Epithelial cell of proximal tubule (primary cell): ENCODE measurements at places on chromosomes 16 and 17. TPM values are rescaled to one million over a fixed set of nuclear protein-coding genes. Genes with fewer than 3 reads are reported as not detected.

DNA sequence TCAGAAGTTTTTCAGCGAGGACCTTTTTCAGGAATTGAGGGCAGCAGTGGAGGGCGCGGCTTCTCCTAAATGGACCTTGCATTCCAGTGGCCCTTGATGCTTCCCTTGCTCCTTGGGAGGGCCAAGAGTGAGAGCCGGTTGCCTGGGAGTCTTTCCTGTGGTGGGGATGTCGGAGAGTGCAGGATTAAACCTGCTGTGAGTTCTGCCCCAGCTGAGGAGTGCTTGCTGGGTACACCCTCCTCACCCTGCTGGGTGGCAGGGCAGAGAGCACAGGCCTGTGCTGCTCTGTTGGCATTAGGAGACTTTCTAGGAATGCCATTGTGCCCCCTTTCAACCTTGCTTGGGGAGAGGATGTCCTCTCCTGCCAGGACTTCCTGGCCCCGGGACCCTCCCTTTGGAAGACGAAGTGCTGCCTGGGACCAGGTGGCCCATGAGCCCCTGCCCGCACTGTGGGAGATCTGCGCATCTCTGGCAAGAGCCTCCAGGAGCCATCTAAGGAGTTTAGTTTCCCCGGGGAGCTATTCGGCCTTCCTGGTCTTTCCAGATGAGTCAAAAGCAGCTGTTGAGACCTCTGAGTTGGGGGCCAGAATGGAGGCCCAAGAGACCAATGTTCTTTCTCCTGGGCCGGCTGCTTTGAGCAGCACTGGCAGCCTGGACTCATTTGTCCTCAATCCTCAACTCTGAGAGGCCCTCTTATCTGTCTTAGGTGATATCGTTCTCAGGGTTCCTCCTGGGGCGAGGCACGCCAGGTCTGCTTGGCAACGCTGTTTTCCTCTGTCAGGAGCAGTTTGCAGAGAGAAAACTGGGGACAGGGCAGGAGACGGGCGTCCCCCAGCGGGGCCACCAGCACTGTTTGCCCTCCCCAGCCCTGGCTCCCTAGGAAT, 5.6 kb downstream of the LLGL2 start:
- DNase-seq: no peak

Gene CPNE7
- total RNA-seq: 16.6 and 20.2 TPM in 2 replicates

DNA sequence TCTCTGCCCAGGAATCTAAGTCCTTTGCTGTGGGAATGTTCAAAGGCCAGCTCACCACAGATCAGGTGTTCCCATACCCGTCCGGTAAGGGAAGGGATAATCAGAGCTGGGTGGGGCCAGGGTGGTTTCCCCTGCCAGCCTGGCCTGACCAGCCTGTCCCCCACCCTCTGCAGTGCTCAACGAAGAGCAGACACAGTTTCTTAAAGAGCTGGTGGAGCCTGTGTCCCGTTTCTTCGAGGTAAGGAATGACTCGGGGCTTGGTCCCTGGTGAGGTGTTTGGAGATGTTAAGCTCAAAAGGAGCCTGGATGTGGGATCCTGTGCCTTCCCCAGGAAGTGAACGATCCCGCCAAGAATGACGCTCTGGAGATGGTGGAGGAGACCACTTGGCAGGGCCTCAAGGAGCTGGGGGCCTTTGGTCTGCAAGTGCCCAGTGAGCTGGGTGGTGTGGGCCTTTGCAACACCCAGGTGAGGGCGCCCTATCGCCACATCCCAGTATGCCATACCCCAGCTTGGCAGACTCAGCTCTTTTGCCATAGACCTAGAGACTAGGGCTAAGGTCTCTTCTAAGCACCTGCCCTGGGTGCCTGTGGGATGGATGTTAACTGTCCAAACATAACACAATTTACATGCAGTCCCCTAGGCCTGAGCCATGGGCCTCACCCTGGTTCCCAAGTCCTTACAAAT, 997 bp downstream of the ACADVL start:
- no peak for DNase-seq

Gene B3GNT9
- total RNA-seq: 1.0 and 2.0 TPM in 2 replicates

DNA sequence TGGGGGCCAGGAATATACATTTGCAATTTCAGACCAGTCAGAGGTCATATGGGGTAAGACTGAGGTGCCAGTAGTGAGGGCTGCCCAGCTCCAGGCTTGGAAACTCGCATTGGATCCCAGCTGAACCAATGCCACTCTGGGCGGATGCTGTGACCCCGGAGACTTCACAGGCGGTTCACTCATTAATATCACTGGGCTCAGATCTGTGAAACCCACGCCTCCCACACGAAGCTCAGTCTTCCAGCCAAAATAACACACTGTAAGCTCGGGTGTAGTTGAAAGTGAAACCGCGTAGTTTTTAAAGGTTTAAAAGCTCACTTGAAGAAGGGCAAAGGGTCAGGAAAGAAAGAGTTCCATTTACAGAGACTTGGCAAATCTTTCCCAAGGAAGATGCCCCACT, 254.8 kb downstream of the FOXL1 start:
- no peak for DNase-seq

Gene DPEP3
- total RNA-seq: not detected in 2 replicates

DNA sequence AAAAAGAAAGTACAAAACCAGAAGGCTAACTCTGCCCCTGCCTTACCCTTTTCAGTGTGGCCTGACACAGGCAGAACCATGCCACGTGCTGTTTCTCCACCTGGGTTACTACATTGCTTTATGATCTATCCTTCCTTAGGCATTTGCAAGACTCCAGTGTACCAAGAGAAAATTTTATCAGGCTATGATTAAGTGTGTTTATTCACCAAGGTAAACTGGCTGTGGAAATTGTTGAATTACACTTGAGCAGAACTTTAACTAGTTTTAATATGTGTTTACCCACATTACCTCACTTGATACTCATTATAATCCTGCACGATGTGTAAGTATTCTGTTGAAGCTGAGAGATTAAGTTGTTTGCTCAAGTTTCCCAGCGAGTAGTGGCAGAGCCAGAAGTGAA, 129.7 kb upstream of the MYOCD start:
- no peak for DNase-seq

DNA sequence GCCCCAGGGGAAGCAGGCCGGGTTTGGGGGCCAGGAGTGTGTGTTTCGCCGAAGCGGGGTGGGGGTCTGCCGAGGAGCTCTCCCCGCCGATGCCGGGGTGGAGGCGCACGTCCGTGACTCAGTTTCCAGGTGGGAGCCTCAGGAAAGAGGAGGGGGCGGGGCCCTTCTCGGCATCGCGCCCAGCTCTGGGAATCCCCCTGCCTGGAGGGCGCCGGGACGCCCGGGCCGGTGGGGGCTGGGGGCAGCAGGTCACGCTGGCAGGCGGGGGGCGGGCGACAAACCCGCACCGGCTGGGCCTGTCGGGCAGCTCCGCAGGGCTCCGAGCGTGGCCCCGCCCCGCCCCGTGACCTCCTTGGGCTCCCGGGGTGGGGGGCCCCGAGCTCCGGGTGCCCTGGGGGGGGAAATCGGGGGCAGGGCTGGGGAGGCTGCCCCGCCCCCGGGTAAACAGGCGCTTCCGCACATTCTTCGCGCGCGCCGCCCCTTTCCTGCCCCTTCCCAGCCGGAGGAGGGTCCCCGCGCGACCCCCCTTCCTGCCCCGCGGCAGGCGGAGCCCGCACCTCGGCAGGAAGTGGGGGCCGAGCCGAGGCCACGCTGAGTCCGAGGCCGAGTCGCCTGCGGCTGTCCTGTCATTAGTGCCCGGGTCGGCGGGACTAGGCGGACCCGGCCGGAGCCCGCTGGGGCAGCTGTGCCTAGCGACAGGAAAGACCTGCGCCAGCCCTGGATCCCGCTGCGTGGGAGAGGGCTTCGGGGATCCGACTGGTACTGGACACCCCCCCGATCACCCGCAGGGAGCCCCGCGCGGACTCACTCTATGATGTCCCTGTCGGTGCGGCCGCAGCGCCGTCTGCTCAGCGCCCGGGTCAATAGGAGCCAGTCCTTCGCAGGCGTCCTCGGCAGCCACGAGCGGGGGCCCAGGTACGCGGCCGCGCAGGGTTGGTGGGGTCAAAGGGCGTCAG, 9.3 kb downstream of the RIPOR1 start:
- no peak for DNase-seq

DNA sequence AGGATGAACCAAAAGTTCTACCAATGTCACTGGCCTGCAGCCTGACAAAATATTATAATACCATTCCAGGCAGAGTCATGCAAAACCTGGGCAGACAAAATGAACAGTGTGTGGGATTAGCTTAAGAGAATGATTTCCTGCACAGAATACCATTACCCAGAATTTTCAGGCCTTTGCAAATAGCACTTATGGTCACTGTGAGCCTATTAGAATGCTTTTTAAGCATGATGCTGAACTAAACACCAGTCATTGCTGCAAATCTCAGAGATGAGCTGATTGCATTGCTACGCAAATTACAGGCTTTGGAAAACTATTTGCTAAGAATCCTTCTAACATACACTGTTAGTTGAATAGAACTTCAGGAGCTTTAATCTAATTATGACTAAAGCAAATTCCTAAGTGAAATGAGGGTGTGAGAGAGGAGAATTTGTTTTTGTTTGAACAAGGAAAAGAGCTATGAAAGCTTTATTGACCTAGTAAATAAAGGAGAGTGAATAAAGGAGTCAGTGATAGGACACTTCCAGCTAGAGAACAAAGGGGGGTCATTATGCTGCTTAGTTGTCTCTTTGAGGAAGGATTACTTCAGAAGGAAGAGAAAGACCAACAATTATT, 398.8 kb downstream of the HS3ST3B1 start:
- no peak for DNase-seq

Gene GDPD3
- total RNA-seq: 0.72 TPM in 1 of 2 replicates, not detected in the other

- DNase-seq: no peak
Measured at GRCh38 chr17:10332515-10332914, 40.3 kb downstream of the MYH13 start.

Gene PRSS22
- 9.5 and 11.1 TPM in 2 replicates for total RNA-seq

GRCh38 chr17:9037736-9038135, 16.4 kb downstream of the NTN1 start:
- DNase-seq: no peak

- DNase-seq: no peak
Measured at GRCh38 chr16:85498607-85499006, 114.5 kb upstream of the GSE1 start.

- no peak for DNase-seq
Measured at GRCh38 chr17:15900871-15901270, 44.1 kb upstream of the ADORA2B start.

Gene PYDC1
- total RNA-seq: not detected in 2 replicates

DNA sequence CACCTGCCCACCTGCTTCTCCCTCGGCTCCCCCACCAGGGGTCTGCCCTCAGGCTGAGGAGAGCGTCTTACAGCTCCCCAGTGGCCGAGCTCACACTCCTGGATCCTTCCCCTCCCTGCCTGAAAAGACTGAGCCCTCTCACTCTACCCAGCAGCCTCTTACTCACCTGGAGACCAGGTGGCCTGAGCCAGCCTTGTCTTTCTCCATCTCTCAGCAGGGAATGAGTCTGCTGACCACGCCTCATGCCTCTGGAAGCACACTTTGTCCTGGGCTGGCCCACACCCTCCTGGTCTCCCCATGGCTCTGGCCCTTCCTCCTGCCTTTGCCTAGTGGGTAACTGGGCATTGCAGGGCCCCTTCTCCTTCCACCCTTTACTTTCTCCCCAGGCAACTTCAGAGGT, 177.2 kb downstream of the ENGASE start:
- no peak for DNase-seq

Gene CMTM4
- total RNA-seq: 16.8 and 35.1 TPM in 2 replicates
